ENCODE measurements at places on chromosomes 12 and 14.

DNA sequence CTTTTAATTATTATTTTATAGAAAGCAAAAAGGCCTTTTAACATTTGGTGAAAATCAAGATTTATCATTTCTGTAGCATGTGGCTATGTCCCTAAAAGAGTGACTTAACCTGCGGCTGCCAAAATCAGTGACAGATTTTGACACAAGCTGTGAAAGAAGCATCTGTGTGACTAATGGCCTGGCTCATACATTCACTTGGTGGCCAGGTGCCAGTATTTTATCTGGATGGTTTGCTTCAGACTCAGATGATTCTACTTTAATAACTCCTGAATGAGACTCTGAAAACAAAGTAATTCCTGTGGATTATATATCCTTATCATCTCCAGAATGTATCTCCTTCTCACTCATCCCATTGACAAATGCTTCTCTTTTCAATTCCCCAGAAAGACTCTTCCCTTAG is 103.0 kb downstream of the FSCB start:
- DNase-seq = no peak

GRCh38 chr12:107493135-107493494 is 192.5 kb upstream of the PWP1 start:
- no peak for DNase-seq

DNA sequence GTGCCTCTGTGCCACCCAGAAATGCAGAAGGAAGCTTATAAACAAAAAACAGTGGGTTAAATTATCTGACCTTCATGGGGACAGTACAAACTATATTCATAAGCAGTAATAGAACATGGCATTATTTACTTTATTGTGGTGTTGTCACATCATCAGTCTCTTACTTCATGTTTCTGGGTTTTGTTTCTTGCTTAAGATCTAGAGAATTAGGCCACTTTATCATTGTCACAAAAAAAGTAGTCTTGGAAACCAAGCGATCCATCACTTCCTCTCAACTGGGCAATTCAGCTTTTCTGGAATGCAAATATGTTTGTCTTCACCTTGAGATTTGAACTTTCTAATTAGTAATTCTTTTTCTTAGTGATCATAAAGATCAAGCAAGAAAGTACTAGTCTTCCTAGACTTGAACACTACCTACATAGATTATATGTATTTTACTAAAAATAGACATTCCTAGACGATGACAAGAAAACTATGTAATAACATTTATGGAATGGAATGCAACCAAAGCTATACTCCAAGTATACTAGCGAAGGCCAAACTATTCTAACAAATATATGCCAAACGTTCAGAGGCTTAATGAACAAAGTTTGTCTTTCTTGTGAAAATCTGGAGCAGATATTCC is 363.4 kb downstream of the DAD1 start:
- no peak for DNase-seq

DNA sequence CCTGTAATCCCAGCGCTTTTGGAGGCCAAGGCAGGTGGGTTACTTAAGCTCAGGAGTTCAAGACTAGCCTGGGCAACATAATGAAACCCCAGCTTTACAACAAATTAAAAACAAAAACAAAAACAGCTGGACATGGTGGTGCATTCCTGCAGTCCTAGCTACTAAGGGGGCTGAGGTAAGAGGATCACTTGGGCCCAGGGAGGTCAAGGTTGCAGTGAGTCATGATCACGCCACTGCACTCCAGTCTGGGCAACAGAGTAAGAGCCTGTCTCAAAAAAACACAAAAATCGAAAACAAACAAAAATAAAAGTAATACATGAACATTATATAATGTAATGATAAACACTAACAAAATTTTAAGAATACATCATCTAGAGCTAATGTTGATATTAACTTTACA is 46.2 kb upstream of the GRIP1 start:
- DNase-seq = no peak

GRCh38 chr12:54220092-54220557 is 31.3 kb upstream of the SMUG1 start:
- peak; percentile 31 for DNase-seq

- DNase-seq = no peak
Observed at GRCh38 chr14:68208218-68208617, 388.6 kb downstream of the RAD51B start.

GRCh38 chr14:69358233-69358963 is 39.7 kb downstream of the ERH start:
- no peak for DNase-seq

DNA sequence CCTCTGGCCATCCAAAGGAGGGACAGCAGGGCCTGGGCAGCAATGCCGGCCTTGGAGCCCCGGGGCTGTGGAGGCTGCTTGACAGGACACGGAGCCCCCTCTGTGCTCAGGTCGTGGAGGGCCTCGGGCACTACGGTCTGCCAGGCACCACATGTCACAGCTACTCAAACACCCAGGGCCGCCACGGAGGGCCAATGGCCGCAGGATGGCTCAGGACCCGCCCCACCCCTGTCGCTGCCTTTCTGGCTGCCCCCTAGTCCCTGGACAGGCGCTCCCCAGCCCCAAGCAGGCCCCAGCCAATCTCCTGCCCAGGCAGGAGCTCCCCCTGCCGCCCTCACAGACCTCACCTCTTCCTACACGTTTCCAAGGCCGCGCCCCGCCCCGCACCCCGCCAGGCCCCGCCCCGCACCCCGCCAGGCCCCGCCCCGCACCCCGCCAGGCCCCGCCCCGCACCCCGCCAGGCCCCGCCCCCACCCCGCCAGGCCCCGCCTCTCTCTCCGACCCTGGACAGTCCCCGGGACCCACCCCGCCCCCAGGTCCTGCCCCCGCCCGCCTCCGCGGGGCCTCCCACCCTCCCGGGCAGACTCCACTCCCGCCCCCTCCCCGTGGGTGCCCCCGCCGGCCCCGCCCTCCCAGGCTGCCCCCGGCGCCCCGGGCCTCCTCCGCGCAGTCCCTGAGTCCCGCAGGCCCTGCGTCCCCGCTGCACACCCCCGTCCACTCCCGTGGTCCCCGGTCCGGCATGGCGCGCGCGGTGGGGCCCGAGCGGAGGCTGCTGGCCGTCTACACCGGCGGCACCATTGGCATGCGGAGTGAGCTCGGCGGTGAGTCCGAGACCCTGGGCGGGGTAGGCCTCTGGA is at the start of gene ASPG:
Gene ASPG (plus strand): TSS at position 669 of the 857 bp plus-strand sequence. CDS start 71 bp downstream, at position 740.
- DNase-seq = no peak

DNA sequence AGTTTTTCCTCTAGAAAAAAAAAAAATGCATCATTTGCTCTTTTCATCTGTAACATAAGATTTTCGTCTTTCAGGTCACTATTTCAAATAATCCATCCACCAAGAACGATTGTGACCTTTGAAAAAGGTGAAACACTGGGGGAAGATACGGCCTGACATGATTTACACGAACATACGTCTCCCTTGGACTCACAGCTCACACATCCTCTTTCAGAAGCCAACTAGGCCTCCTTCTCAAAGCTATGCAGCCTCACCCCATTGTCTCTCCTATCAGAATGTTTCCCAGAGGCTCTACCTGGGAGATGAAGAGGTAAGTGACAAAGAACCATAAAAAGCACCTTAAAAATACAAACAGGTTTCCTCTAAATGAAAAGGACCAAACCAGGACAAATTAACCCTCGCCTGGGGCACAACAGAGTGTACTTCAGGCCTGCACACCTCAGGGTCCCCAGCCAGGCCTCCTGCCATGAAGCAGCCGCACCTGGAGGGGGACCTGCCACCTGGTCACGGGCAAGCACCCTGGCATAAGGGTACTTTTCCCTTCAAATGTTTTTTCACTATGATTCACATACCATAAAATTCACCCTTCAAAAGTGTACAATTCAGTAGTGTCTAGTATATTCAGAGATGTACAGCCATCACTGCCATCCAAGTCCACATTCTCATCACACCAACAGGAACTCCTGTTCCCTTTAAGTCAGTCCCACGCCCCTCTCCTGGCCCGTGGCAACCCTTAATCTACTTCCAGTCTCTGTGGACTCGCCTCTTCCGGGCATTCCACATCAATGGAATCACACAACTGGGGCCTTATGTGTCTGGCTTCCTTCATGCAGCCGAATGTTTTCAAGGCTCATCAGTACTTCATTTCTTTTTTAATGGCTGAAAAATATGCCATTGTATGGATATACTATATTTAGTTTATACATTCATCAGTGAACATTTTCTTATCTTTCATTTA is 5.4 kb downstream of the SLC15A4 start:
- DNase-seq = no peak

- no peak for DNase-seq
Observed at GRCh38 chr14:65496178-65496993, 83.9 kb downstream of the FUT8 start.

- DNase-seq = no peak
Observed at GRCh38 chr12:24560831-24561271, 388.1 kb downstream of the BCAT1 start.

DNA sequence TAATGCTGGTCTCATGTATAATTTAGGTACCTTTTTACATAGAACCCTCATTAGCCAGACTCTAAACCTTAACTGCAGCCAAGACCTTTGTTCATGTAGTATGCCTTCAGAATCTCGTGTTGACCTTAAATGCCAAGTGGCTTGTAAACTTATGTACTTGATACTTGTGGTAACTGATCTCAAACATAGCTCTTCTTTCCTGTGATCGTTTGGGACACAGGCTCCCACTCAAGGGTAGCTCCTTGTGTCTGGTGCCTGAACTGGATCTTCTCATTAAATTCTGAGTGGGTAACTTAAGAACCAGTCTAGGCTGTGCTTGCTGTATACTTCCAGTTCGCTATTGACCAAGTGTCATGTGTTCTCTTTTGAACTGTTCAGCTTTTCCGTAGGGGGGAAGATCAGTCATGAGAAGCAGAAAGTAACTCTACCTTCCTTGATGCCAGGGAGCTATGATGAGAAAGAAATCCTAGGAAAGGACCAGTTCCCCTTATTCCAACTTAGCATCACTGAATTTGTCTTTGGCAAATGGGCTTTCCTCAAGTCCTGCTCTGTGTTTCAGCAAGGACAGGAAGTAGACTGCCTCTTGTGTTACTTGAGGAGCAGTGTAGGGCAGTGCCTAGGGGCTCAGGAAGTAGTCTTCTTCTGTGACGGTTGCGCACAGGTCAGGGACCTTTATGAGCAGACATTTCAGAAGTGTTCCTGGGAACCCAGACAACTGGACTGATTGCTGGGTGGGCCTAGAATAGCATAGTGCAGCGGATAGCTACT is 2.5 kb downstream of the LGALS3 start:
- DNase-seq = no peak

GRCh38 chr12:95191060-95191696 is 26.1 kb downstream of the FGD6 start:
- DNase-seq = no peak

DNA sequence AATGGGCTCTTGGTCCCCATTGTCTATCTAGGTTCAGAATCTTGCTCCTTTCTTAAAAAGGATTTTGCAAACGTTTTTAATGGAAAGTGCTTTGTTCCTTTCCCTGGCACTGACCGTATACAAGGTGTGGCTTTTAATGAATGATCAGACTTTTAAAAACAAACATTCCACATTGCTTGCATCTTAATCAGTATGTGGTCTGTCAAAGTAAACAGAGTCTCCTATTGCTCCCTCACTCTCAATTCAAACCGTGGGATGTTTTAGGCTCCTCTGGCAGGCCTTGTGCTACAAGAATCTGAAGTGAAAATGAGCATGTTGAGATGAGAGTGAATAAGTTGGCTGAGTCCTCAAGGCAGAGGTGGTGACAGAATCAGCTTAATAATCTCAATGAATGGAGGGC is 107.0 kb downstream of the VRK1 start:
- no peak for DNase-seq
